ENCODE measurements at places on chromosomes 11 and 22.

GRCh38 chr11:2699185-2699530 is 636 bp downstream of the KCNQ1OT1 start:
- DNase-seq = no peak

GRCh38 chr11:92667486-92668152 is 301.8 kb upstream of the MTNR1B start:
- no peak for DNase-seq

- DNase-seq = no peak
Measured at GRCh38 chr22:20663137-20663828, 110.6 kb upstream of the SERPIND1 start.

- no peak for DNase-seq
Measured at GRCh38 chr11:12206529-12206928, 96.1 kb downstream of the MICAL2 start.

GRCh38 chr11:34749666-34750659 is 129.1 kb downstream of the EHF start:
- no peak for DNase-seq

GRCh38 chr11:35681163-35681767 is 18.7 kb downstream of the TRIM44 start:
- no peak for DNase-seq

- DNase-seq = no peak
Measured at GRCh38 chr11:7484131-7484530, 1.2 kb upstream of the OLFML1 start.

DNA sequence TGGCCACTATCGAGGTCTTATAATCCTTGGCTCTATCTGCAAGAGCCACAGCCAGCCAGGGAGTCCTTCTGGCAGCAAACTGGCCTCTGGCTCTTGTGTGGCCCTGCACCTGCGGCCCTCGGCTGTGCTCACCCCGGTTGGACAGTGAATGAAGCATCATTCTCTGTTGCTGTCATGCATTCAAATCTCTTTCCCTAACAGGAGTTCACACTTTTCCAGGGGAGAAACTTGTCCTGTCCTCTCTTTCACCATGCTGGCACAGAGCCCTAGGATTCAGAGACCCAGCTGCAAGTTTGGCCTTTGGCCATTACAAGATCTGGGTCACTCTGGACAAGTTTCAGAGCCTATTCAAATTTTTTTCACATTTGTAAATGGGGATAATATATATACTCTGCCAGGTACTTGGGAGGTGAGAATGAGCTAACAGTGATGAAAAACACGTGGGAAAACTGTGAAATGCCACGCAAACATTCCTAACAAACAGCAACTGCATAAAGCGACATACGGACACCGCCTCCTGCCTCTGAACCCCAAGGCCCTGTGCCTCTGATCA is 34.2 kb downstream of the TMEM184B start:
- no peak for DNase-seq

GRCh38 chr11:35045236-35045820 is 93.6 kb upstream of the CD44 start:
- peak; percentile 57 for DNase-seq

GRCh38 chr11:98155696-98156095 is 865.1 kb upstream of the CNTN5 start:
- DNase-seq = no peak

- DNase-seq = no peak
Measured at GRCh38 chr11:79030448-79030847, 410.4 kb downstream of the TENM4 start.

GRCh38 chr11:33874433-33874832 is 17.4 kb downstream of the LMO2 start:
- DNase-seq = no peak

DNA sequence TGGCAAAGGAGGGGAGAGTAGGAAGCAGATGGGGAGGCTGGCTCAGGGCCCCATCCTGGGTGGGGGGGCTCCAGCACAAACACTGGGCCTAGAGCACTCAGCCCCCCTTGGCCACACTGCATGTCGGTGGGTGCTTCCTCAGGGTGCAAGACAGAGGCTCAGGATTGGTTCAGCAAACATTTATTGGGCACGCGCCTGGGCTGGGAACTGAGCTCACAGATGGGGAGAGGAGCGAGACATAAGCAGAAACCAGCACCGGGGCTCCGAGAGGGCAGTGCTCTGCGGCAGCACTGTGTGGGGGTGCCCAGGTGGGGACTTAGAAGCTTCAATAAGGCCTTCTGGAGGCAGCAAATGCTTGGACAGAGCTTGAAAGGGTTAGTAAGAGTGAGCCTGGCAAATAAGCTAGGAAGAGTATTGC is 12.1 kb upstream of the EHD1 start:
- DNase-seq = no peak

GRCh38 chr11:58730507-58731089 is 1.1 kb downstream of the GLYAT start:
- no peak for DNase-seq

DNA sequence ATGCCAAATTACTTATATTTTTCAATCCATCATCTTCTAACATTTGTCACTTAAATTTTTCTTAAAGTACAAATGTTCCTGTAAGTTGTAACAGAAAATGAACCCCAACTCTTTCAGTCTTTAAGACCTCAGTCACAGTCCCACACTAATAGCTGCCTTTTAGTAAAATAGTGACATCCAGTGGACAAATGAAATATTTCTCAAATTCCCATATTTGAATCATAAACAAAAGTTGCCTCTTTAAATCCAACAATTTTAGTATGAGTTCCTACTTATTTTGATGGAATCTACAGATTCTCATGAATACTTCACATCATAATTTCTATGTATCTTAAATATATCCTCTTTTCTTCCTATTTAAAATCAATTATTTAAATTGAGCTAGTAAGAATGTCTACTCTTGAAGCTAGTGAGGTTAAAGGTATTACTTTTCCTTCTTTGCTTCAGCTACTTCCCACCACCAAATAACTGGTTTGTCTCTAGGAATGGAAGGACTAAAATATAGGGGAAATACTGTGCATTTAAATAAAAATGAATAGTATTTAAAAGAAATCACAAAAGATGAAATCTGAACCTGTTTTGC is 9.2 kb downstream of the LIN7C start:
- DNase-seq = no peak

DNA sequence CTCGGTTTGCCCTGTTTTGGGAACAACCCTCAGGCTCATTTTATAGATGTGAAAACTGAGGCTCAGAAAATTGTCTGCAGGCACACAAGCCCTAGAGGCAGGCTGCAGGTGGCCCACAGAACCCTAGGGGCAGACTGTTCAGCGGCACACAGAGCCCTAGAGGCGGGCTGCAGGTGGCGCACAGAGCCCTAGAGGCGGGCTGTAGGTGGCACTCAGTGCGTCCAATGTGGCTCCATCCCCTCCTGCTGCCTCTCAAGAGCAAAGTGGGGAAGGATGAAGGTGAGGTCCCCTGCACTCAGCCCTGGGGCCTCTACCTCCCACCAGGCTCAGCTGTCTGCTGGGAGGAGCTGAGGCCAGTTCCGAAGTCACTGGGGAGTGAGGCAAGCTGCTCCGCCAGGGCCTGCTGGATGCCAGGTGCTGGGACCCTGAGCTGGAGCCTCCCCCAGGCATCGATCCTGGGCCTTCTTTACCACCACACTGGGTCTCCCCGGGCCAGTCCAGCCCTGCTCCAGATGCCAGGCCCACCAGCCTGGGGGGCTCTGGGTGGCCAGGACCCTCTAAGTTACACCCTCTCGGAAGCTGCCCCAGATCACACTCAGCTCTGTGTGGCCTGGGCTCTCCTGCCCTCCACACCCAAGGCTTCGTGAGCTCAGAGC is 2.3 kb downstream of the ACY3 start:
- DNase-seq = no peak

DNA sequence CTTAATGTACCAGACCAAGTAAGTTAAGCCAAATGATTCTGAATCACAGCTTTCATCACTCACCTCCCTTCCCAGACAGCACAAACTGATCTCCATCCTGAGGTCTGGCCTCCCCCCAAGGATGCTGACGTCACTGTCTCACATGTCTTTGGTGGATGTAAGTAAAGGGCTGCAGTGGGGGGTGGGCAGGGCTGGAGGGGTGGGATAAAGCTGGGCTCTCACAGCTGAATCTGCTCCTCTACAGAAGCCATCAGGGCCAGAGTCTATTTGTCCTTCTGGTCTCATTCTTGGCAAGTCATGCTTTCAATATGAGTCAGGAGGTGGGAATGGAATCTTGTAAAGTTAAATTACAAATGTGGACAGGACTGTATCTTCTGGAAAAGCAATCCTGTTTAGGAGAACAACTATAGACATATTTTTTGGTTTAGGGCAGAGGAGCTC is 32.7 kb downstream of the P4HA3 start:
- DNase-seq = no peak

DNA sequence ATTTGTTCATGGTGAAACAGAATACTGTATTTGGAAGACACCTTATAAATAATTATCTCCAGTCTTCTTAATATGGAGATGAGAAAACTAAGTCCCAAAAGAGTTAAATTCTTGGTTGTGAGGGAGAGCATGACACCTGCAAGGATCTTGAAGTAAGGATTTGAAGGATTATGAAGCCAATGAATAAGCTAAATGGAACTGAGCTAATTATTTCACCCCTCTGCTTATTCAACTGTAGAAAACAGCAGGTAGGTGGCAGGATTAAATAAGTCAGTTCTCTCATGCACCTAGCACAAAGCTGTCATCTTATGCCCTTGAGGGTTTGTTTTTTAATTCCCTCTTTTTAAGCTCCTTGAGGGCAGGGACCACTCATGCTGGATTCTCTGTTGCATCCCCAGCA is 457.3 kb downstream of the ETS1 start:
- DNase-seq = no peak

- no peak for DNase-seq
Measured at GRCh38 chr22:27857443-27857842, 55.9 kb upstream of the MN1 start.

GRCh38 chr11:110339456-110340250 is 43.2 kb upstream of the RDX start:
- DNase-seq = no peak

GRCh38 chr11:2265854-2266585 is 4.4 kb downstream of the ASCL2 start:
- no peak for DNase-seq

DNA sequence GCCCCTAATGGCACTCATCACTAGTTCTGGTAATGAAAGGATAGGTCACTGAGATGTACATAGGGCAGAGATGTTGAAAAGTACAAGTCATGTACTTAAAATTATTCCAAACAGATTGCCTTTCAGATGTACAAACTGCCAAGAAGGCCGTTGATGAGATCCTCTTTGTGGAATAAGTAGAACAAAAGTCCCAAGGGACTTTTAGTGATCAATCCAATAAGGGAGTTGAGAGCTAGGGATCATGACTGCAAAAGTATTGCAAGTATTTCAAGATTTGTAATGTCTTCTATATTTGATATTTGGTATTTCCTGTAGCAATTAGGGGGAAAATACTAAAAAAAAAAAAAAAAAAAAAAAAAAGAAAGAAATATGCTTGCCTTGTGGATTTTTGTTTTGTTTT is 82.2 kb downstream of the ATG16L2 start:
- DNase-seq = no peak

GRCh38 chr11:126919147-126919823 is 81.3 kb downstream of the KIRREL3 start:
- no peak for DNase-seq

All from stimulated activated CD8-positive, alpha-beta memory T cell treated with anti-CD3 and anti-CD28 coated beads, Interleukin-4, amount 100 ng/mL, for 1 hour (primary cell).